Activated naive CD8-positive, alpha-beta T cell treated with anti-CD3 and anti-CD28 coated beads, Interleukin-2, amount 10 ng/mL, durations not matched to agents 7 days and 5 days (primary cell): ENCODE measurements at places on chromosomes 12 and 14. TPM values are rescaled to one million over a fixed set of nuclear protein-coding genes. Genes with fewer than 3 reads are reported as not detected.

DNA sequence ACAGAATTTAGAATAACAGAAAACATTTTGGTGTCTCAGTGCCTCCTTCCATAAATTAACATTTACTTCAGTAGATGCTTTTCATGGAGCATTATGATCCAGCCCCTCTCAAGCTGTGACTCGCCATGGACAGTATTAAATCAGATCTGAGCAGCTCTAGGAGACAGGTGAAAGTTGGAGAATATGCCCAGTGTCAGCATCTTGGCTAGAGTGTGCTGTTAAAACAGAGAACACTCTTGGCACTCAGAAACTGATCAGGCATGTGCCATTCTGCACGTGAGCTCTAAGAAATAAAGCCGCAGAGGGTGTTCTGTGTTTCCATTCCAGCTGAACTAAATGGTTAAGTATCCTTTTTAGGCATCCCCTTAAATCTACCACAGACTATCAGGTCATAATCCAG is 68.0 kb downstream of the DIP2B start:
- no peak overlapping the region for H3K4me3 ChIP-seq
- peaks cover 3% of the 10 kb centered on the region for H3K36me3 ChIP-seq
- DNase-seq, result no peak
- H3K4me1 ChIP-seq, result peaks cover 14% of the 10 kb centered on the region
- no peaks in the 10 kb centered on the region for H3K27me3 ChIP-seq

Gene OR4L1
- total RNA-seq, result not detected

Gene CDCA3
- total RNA-seq, result 76.7 TPM

DNA sequence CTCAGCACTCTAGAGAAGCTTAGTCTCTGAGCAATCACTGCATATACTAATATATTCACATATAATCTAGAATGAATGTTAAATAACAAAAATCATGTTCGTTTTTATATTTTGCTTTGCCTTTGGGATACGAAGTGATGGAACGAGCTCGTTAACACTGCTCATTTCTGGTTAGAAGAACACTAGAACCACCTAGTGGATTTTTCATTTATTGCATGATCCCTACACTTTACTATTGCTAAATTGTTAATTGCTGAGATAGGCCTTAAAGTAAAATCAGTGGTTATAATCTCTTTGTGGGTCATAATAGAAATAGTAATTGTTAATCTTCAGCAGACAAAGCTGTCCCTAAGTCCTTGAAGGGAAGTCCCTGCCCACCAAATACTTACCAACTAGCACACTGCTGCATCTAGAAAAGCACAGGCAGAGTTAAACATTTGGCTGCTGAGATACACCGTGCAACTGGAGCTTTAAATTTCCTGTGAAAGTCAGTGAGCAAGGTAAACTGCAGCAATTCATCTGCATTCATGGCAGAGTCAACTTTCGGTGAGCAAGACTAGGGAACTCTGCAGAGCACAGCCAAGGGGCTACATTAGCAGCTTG is 353.7 kb downstream of the APAF1 start:
- H3K27me3 ChIP-seq, result peaks cover 2% of the 10 kb centered on the region
- DNase-seq, result no peak
- no peak overlapping the region for H3K27ac ChIP-seq
- no peak overlapping the region for H3K4me3 ChIP-seq

GRCh38 chr14:99119554-99120525 is 152.2 kb downstream of the BCL11B start:
- peaks cover 10% of the 10 kb centered on the region for H3K27me3 ChIP-seq
- H3K27ac ChIP-seq, result no peak overlapping the region
- no peaks in the 10 kb centered on the region for H3K36me3 ChIP-seq
- H3K4me1 ChIP-seq, result peaks cover 5% of the 10 kb centered on the region
- DNase-seq, result no peak
- H3K4me3 ChIP-seq, result no peak overlapping the region

DNA sequence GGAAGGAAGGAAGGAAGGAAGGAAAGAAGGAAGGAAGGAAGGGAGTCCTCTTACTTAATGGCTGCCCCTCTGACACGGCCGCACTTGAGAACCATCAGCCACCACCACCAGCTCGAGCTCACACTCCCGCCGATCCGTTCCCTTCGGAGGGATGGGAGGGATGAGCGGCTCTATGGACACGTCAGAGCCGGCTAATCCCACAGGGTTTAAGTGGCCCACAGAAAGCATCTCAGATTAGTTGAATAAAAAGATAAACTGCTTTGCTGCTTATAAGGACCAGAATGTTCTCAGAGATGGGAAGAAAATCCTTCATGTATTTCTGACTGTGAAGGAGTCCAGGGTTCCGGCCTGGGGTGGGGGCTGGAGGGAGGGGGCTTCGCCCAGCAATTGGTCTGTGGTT is 31.1 kb downstream of the PRIMA1 start:
- no peaks in the 10 kb centered on the region for H3K4me1 ChIP-seq
- no peaks in the 10 kb centered on the region for H3K36me3 ChIP-seq
- H3K27me3 ChIP-seq, result peaks cover 18% of the 10 kb centered on the region
- no peak for DNase-seq
